ENCODE measurements at places on chromosomes 6 and 20. TPM values are rescaled to one million over a fixed set of nuclear protein-coding genes. Genes with fewer than 3 reads are reported as not detected.

IP6K3 gene
- 0.95 TPM for total RNA-seq

C6orf15 gene
- total RNA-seq, result not detected

ASIP gene
- total RNA-seq, result not detected

MAFB gene
- total RNA-seq, result 9.1 TPM

MEI4 gene
- 0.21 TPM for total RNA-seq

SYCP2 gene
- 6.7 TPM for total RNA-seq

RIMS4 gene
- total RNA-seq, result 2.4 TPM

GRCh38 chr6:158068893-158069799 is 87.5 kb downstream of the SYNJ2 start:
- no peak for DNase-seq

DNA sequence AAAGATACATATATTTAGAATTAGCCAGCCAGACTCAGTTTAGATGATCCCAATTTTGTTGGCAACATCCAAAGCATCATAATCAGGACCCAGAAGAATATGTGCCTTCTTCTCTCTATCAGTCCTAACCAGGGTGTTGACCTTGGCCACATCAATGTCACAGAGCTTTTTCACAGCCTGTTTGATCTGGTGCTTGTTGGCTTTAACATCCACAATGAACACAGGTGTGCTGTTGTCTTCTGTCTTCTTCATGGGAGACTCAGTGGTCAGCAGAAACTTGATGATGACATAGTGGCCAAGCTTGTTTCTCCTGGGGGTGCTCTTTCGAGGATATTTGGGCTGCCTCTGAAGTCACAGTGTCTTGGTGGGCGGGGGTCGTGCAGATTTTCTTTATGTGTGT is 84.9 kb downstream of the MKKS start:
- no peak for DNase-seq

GRCh38 chr6:41268478-41268877 is 18.0 kb downstream of the TREM1 start:
- no peak for DNase-seq

GRCh38 chr6:11931296-11932035 is 80.6 kb upstream of the HIVEP1 start:
- no peak for DNase-seq

DNA sequence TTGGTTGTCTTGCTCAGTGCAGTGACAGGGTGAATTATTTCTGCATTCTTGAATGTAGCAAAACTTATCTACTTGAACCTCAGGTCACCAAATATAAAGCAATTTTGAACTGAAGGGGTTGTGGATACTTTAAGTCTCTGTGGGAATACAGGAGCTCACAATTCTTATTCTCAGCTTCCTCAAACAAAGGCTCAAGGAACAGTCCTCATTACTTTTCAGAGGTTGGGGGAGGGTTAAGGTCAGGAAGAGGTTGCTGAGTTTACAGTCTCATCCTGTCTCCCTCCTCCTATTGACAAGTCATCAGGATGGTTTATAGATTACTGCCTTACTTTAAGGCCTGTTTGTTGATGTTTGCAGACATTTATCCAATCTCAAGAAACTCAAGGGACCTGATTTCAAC is 143.6 kb upstream of the SPACA1 start:
- no peak for DNase-seq

- no peak for DNase-seq
Measured at GRCh38 chr6:166655251-166655650, 28.2 kb upstream of the RPS6KA2 start.
